ENCODE measurements at places on chromosomes 6 and 20.

- DNase-seq, result no peak
Observed at GRCh38 chr6:132865829-132866228, 51.5 kb downstream of the RPS12 start.

GRCh38 chr20:41138475-41139226 lies 1.3 kb downstream of the PLCG1 start:
- no peak for DNase-seq

DNA sequence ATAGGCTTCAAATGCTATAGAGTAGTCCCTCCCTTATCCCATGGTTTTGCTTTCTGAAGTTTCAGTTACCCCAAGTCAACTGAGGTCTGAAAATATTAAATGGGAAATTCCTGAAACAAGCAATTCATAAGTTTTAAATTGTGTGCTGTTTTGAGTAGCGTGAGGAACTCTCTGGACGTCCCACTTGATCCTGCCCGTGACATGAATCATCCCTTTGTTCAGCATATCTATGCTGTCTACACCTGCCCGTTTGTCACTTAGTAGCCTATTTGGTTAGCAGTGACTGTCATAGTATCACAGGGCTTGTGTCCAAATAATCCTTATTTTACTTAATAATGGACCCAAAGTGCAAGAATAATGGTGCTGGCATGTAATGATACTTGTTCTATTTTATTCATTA lies 5.0 kb downstream of the PCMT1 start:
- no peak for DNase-seq

- no peak for DNase-seq
Observed at GRCh38 chr6:64786736-64787135, 920.3 kb downstream of the EYS start.

- DNase-seq, result no peak
Observed at GRCh38 chr6:10315658-10316372, 99.1 kb downstream of the TFAP2A start.

DNA sequence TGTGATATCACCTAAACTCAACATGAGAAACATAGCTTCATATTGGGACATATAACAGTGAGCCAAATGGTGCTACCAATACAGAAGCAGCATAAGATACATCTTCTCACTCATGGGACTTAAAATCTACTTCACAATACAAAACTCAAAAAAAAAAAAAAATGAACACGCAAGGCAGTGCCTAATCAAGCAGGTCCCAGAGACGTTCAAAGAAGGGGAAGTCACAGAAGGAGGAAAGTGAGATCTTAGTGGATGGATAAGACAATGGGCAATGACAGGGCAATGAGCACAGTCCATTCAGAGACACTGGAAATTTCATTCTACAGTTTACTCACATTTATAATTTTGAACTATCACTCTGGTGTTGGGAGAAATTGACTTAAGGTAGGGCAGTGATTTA lies 88.3 kb downstream of the FAM50B start:
- DNase-seq, result no peak

DNA sequence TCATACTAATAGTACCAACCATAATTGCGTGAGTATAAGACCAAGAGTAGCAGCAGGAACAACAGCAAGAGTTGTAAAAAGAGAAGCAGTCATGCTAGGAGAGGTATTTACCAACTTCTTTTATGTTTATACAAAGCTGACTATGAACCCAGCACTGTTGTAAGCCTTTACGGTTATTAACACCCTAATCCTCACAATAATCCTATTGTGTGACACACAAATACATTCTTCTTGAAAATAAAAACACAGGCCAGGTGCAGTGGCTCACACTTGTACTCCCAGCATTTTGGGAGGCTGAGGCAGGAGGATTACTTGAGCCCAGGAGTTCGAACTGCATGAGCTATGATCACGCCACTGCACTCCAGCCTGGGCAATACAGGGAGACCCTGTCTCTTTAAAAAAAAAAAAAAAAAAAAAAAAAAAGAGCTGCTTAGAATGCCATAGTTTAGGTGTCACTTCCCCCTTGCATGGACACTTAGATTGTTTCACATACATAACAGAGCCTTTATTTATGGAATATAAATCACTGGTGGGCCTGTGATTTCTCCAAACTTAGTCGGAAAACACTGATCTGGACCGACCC lies 20.2 kb downstream of the HCK start:
- DNase-seq, result no peak

Measured in HEK293T (cell line).